ENCODE measurements at places on chromosomes 16 and 17.

GRCh38 chr17:78921437-78921971 lies 3.7 kb downstream of the TIMP2 start:
- no peak for DNase-seq

DNA sequence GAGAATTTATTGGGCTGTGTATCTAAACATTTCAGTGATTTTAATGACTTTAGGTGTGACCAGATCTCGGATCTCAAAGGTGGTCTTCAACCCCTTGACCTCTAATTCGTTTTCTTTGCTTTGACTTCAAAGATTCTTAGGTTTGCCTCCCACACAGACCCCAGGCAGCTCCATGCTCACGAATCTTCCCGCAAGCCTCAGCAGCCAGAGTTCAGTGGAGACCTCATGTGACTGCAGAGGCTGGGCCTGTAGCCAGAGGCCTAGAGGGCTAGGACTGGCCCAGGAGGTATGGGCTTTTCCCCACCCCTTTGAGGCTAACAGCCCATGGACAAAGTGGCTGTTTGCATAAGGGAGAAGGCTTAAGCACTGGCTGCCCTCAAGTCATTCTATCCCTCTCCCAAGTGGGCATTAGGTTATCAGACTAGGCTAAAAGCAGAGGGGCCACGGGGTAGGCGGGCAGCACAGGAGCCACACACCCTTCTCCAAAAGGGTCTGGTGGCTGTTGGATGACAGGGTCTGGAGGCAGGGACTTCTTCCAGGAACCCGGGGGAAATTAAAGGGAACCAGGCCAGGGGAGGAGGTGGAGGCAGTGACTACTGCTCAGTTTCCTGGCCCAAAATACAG lies 3.0 kb downstream of the HIRIP3 start:
- no peak for DNase-seq

DNA sequence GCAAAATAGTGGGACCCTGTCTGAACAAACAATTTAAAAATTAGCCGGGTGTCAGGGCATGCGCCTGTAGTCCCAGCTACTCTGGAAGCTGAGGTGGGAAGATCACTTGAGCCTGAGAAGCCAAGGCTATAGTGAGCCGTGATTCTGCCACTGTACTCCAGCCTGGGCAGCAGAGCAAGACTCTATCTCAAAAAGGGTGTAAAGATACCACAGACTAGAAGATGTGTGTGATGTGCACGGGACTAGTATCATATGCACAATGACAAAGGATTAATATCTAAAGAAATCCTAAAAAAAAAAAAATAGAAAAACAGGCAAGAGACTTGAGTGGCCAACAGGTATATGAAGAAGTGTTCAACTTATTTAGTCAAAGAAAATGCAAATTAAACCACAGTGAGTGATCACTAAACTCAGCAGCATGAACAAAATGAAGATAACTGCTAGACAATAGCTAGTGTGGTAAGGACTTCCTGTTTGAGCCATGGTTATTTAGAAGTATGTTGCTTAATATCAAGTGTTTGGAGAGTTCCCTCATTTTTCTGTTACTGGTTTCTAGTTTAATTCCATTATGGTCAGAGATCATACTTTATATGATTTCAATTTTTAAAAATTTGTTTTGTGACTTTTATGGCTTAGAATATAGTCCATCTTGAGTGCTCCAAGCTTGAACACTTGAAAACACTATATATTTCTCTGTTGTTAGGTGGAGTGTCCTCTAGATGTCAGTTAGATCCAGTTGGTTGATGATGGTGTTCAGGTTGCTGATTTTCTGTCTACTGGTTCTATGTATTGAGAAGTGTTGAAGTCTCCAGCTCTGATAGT lies 14.7 kb upstream of the SLX4 start:
- DNase-seq = no peak

- DNase-seq = no peak
Measured at GRCh38 chr17:67993998-67994361, 2.3 kb downstream of the C17orf58 start.

DNA sequence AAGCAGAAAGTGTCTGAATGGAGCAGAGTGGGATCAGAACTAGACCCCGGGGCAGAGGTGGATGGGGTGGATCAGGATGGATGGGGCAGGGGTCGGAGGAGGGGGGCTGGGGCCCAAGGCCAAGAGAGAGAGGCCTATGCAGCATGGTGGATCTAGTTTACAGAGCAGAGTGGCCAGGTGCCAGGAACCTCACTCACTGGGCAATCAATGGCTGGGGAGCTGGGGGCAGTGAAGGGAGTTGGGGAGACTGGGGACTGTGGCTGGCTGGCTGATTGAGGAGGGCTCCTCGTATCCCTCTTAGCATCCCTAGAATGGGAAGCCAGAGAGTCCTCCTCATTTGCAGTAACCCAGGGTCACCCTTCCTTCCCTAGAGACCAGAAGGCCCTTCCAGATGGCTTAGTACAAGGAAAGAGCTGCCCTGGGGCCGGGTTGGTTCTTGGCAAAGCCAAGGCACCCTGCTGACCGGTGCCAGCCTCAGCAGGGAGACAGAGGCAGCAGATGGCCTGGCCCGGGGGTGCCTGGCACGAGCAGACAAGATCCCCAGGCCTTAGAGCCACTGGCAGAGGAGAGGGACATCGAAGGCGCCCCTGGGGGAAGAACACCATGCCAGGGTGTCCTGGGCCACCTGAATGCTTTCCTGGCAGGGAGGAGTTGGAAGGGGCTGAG lies 36.8 kb downstream of the SRCIN1 start:
- DNase-seq = no peak

DNA sequence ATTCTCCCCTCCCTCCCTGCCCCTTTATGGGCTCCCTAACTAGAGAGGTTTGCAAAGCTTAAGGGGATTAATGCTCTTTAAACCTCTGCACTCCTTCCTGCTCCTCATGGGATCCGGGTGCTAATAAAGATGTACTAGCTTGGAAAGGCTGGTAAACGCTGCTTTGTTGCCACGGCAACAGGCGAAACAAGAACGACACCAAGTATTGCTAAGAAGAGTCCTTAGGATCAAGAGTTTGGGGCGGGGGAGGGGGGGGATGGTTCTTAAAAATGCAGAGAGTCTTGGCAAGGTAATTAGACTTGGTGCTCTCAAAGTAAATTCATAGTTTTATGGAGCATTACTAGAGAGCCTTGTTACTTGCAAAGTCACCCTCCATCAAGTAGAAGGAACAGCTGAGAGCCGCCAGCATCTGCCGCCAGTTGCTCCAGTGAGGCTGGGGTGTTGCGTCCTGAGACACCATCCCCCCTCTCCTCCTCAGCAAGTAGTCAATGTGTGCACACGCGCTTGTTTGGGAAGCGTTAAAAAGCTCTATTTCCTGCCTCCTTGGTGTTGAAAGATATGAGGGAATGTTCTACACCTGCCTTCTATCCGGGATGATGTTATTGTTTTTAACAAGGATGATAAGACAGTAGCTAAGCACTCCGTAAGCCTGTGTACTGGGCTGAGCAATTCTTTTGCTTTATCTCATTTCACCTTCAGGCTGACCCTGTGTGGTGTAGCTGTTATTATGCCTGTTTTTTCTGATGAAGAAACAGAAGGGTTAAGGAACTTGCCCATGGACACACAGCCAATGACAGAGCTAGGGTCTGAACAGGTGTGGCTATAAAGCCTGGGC lies 190.9 kb downstream of the CCDC182 start:
- no peak for DNase-seq
